Cerebellar nuclear complex (tissue), 1 donor: ENCODE measurements at places on chromosomes 13 and 19.

GRCh38 chr13:99655351-99656091 lies 154.2 kb downstream of the TM9SF2 start:
- no peak for DNase-seq

- no peak for DNase-seq
Measured at GRCh38 chr13:28100150-28101121, at the start of gene FLT3. Gene FLT3 (minus strand): TSS chr13:28100576. CDS start chr13:28100510, 66 bp downstream.

- DNase-seq, result no peak
Measured at GRCh38 chr13:43876366-43876765, 3.2 kb downstream of the CCDC122 start.

- DNase-seq, result no peak
Measured at GRCh38 chr13:97228850-97229521, 6.9 kb downstream of the MBNL2 start.

- DNase-seq, result no peak
Measured at GRCh38 chr13:57326532-57326931, 159.5 kb downstream of the PRR20E start.

DNA sequence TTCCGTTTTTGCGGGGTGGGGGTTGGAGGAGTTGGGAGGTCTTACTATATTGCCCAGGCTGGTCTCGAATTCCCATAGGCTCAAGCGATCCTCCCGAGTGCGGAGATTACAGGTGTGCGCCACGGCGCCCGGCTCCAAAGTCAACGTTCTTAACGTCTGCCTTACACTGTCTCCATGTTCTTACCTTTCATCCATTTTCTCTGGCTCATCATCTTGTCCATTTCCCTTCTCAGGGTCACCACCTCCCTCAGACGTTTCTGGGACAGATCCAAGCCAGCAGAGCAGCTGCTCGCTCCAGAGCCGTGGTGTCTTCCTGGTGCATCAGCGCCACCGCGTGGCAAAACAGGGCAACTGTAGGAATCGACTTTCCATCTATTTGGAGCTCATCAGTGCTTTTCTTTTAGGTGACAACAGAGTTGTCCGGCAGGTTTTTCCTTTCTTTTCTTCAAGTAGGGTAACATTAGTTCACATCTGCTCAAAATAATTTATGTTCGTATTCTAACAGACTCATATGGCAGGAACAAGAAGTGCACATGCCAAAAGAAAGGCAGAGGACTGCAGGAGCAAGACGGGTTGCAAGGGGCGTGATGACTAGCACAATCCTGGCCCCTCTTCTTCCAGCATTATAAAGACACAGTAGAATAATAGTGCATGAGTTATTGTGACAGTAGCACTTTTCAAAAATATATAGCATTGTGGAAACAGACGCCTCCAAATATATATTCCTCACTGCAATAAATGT lies 103.1 kb upstream of the ABCC4 start:
- DNase-seq, result no peak

DNA sequence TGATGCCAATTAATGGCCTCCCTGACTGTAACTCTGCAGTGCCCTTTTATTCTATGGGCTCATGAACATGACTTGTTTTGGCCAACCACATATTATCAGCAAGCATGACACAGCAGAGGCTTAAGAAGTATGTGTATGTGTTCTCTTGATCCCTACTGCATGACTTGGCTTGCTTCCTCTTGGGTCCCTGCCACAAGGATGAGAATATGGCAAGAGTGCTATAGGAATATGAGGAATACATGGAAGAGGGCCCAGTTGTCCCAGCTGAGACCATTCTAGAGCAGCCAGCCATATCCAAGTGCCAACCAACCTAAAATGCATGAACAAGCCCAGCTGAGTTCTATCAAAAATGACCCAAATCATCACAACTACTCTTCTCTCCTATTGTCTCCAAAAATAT lies 576.7 kb upstream of the PCDH9 start:
- DNase-seq, result no peak

DNA sequence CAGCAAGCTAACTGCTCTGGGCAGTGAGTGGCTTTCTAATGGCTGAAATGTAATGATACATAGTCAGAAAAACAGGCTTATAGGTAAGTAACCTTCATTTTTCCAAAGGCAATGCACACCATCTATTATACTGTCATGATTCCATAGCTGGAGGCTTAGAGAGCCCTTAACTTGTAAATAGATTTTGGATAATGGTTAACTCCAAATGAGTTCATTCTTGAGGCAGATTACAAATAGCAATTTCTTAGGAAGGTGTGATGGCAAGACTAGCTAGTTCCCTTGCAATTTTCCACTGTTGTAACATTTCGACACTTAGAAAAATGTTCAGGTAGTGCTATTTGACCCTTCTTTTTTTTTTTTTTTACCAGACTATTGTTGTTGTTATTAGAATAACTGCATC lies 789.8 kb upstream of the PCDH9 start:
- no peak for DNase-seq

GRCh38 chr13:50257646-50258045 lies 242.4 kb downstream of the KCNRG start:
- no peak for DNase-seq

DNA sequence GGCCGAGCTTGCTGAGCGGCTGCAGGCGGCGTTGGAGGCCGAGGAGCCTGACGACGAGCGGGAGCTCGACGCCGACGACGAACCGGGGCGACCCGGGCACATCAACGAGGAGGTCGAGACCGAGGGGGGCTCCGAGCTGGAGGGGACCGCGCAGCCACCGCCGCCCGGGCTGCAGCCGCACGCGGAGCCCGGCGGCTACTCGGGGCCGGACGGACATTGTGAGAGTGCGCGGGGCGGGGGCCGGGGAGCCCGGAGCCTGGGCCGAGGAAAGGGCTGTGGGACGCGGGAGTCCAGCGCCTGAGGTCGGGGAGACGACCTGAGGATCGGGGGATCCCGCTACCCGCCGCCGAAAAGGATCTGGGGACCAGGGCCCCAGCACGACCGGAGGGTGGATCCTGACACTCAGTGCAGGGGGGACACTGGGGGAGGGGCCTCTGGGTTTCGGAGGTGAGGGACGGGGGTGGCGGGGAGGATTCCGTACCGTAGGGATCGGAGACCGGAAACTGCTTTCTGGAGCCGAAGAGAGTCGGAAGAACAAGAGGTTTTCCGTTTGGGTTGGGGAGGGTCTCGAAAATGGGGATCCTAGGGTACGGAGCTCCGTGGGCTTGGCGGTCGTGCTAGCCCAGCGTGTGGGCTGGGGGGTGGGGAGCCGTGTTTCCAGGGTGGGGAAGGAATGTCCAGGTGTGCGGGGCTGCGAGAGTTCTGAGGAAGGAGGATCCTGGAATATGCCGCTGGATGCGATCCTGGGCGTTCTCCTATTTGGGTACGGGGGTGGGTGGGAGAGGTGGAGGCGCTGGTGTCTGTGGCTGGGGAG lies 616 bp downstream of the HNRNPUL1 start:
- no peak for DNase-seq

DNA sequence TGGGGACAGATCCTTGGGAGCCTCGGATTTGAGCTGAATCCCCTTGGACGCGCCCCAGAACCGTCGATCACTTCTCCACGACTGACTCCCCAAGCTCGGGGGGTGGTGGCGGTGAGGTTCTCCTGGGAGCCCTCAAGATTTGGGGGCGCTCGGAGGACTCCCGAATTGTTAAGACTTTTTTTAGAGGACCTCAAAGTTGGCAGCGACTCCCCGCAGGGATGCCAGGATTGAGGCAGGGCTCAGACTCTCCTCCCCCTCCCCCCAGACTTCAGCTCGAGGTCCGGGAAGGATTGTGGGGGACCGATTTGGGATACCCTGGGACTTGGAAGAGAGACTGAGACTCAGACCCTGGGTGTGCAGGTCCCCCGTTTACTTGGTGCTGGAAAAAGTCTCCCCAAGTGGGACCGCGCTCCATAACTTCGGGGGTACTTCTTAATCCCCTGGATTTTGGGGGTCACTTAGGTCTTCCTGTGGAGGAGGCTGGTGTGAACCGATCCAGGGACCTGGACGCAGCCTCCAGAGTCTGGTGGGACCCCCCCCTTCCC lies 665 bp downstream of the VASP start:
- no peak for DNase-seq
